ENCODE measurements at places on chromosomes 5 and 9.
A peak's percentile ranks its signal among the peaks of the same experiment; 100 is the strongest.

- no peak for DNase-seq
Observed at GRCh38 chr5:37570597-37570996, 191.5 kb downstream of the WDR70 start.

DNA sequence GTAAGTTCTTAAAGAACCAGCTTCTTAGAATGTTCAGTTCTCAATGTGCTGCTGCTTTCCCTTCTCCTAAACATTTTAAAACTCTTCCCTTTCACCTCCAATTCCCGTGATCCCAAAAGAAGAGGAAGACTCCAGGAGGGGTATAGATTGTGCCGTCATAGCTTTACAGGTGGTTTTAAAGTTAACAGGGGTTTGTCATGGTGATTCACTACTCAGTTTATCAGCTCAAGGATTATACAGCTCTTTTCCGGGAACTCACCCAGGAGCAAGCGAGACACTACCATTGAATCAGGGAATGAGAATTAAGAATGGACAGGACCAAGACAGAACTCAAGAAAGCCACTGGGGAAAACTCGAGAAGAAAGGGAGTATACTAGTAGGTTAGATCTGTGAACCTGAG, 178.8 kb downstream of the NR3C1 start:
- DNase-seq: no peak

DNA sequence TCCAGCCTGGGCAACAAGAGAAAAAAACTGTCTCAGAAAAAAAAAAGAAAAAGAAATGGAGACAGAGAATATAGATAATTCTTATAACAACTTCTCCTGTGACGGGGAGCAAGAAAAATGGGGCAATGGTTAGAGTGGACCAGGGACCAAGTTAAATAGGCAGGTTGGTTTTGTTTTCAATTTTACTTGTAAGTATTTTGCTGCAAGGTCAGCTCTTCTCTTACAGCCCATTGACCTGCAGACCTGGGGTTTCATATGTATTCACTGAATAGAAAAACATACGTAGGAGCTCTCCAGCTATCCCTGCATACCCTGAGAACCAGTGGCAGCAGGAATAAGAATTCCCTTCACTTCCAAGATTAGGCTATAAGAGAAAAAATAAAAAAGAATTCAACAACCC, 29.2 kb upstream of the IL13 start:
- DNase-seq: no peak

DNA sequence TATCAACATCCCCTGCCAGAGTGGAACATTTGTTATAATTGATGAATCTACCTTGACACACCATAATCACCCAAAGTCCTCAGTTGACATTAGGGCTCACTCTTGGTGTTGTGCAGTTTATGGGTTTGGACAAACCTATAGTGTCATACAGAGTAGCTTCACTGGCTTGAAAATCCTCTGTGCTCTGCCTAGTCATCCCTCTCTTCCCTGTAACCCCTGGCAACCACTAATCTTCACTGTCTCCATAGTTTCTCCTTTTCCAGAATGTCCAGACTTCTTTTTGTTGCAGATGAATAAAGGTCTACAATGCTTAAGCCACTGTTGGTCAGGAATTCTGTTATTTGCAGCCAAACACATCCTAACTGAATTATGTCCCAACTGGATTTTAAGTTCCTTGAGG, 22.5 kb upstream of the SUB1 start:
- DNase-seq: no peak

- DNase-seq: no peak
Observed at GRCh38 chr5:59249160-59249559, 644.4 kb downstream of the PDE4D start.

GRCh38 chr9:22010866-22011625, 1.9 kb upstream of the CDKN2B start:
- no peak for DNase-seq

GRCh38 chr9:20325008-20325407, 297.3 kb downstream of the MLLT3 start:
- no peak for DNase-seq

- no peak for DNase-seq
Observed at GRCh38 chr5:102766295-102767090, 11.4 kb downstream of the PAM start.

DNA sequence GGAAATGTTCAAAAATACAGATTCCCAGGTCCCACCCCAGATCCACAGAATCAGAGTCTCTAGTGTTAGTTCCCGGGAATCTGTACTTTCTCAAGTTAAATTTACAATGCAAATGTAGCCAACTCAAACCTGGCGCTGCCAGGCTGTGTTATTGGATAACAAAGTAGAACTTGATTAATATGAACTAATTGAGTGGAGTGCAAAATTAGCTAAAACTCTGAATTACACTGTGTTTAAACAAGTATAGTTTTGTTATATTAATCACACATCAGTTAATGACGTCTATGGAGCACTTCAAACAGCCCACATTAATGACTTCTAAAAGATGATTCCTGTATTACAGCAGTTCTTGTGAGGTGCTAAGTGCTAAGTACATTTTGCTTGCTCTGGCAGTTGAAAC, 32.4 kb upstream of the CYFIP2 start:
- DNase-seq: no peak

- peak; percentile 60 for DNase-seq
Observed at GRCh38 chr9:12640016-12640587, 53.1 kb upstream of the TYRP1 start.

DNA sequence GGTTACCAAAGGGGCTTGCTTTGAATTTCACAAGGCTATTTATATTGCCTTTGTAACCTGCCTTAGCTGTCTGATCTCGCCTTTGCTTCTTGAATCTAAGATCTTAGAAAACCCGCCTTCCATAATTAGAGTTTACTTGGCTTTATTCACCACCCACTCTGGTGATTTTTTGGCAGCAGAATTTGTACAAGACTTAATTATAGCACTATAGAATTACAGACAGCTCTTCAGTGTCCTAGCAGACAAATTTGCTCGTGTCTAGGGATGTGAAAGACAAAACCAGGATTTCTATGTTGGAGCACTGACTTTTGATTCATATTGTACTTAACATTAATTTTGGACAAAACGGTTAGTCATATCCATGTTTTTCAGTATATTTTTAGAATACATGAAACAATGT, 306.6 kb downstream of the ADGRV1 start:
- no peak for DNase-seq

- no peak for DNase-seq
Observed at GRCh38 chr9:18847576-18848275, 185.3 kb downstream of the SAXO1 start.

Measured in fibroblast of the conjunctiva (primary cell).